Nucleus accumbens (tissue), 56 donors: ENCODE measurements at places on chromosomes 1 and 21.

DNA sequence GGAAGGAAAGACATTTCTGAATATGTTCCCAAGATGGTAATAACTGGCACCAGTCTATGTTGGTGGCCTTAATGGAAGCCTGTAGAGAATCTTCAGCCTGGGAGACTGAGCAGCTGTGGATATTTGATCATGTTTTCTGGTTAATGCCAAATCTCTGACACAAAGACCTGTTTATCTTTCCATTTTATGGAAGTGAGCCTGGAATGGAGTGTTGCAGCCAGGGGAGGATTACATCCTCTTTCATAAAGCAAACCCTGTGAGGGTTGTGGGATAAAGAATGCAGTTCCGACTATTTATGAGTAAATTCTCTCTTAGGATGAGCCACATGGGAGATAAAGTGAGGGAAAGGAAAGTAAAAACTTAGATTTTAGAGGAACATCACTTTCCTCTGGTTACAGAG is 144.1 kb downstream of the PCP4 start:
- no peak for DNase-seq

DNA sequence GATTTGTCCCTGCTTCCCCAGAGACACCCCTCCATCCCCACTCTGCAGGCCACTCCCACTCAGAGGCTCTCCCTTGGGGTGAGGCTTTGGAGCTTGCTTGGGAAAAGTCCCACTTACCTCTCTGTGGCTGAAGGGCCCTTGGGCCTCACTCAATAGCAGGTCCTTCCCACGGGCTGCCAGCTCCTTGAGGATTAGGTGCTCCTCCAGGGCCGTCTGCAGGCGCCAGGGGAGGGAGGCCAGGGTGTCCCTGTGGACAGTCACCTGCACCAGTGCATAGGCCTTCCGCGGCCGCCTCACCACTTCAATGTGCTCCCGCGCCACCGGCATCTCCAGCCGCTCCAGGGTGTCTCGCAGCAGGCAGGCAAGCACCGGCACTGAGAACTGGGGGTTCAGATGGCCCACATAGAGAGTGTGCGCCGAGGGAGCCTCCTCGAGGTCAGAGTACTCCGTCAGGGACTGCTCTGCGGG is 1.4 kb downstream of the SLFNL1 start:
- DNase-seq: no peak

- DNase-seq: no peak
Measured at GRCh38 chr1:31529999-31530684, 46.2 kb upstream of the TINAGL1 start.

DNA sequence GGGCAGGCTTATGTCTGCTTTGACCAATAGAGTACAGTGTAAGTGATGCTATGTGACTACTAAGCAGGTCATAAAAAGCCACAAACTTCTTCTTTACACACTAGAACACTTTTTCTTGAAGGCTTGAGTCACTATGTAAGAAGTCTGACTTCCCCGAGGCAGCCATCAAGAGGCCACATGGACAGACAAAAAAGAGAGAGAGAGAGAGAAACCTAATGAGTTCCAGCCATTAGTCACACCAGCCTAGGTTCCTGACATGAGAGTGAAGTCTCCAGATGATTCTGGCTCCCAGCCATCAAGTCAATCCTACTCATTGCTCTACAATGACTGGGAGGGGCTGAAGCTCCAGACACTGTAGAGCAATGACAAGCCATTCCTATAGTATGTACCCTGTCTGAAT is 101.4 kb downstream of the LHX9 start:
- no peak for DNase-seq

DNA sequence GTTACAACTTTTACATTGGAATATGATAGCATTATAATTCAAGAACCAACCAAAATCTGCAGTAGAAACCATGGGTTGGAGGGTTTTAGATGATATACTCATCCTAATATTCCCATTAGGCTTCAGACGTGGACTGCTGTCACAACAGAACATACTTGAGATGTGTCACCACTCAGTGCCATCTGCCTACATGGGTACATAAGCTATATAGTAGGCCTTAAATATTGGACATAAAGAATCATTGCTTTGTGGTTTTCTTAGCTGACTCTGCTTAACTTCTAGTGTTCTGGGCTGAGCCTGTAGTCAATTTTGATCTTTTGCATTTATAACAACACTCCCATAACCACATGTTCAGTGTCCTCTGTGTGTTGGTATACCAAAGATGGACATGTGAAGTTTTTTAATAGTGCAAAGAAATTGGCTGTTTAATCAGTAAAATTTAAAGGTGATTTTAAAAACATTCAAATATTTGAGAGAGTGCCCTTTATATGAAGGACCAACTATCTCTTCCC is 14.2 kb downstream of the RAP1A start:
- no peak for DNase-seq

- no peak for DNase-seq
Measured at GRCh38 chr1:235730007-235730406, 80.4 kb upstream of the GNG4 start.

GRCh38 chr1:59673573-59674450 is 140.9 kb upstream of the HOOK1 start:
- no peak for DNase-seq

DNA sequence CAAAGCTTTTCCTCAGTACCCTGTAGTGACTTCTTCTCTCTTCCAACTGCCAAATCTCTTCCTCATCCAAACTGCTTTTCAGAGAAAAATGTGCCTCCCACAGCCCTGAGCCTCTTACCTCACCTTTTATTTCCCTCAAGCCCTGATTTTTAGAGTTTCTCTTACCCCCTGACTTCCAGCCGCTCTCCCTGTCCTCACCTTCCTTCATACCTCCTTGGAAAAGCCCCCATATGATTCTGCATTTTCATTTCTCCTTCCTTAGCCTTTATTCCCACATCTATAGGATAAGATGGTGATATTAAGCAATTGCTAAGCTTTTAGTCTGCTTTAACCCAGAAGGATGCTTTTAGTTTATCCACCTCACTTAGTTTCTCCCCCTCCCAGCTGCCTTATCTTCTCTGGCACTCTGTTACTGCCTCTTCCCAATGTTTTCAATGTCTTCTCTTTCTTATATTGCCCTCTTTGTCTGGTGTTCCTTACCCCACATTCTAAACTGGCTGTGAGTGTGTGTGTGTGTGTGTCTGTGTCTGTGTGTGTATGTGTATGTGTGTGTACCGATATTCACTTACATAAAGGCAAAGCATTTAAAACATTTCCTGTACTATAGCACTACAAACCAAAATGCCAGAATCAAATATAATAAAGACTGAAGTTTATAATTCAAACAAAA is at the start of gene CD1B:
Gene CD1B, minus strand, starts transcription at position 51 of the 670 bp plus-strand sequence. CDS start 108 bp downstream, outside the sequence.
- DNase-seq: no peak

- DNase-seq: no peak
Measured at GRCh38 chr1:173581383-173582079, 21.3 kb downstream of the SLC9C2 start.

DNA sequence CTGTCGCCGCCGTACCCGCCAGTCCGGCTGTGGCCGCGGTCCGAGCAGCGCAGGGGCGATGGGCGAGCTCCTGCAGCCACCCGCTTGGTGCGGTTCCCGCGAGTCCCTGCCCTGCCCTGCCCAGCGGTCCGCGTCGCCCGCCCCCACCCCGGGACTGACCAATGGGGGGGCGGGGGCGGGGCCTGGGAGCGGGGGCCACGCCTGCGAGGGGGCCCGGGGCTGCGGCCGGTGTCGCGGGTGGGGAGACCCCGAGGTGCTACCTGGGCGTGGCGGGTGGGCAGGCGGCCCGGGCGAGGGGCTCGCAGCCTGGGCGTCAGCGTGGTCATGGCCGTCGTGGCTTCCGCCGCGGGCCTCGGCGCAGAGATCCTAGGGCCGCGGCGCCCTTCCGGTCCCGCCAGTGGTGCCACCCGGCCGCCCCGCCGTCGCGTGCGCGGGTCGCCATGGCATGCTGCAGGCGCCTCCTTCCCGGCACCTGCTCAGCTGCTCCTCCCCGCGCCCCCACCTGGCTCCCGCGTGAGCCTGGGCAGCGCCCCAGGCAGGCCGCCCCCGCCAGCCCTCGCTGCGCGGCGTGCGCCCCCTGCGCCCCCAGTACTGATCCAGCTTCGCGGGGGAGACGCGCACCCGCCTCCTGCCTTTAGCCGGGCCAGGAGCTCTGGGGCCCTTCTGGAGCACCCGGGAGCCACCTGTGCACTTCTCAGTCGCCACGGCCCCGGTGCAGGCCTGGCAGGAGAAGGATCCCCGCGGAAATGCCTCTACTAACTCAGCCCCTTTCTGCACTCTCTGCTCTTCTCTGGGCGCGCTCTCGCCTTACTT is at the start of gene BMP8B:
Gene BMP8B, minus strand, starts transcription at position 108 of the 813 bp plus-strand sequence. CDS start 380 bp downstream, outside the sequence.
- DNase-seq: peak; percentile 12

GRCh38 chr1:85019994-85020393 is 23.1 kb upstream of the MCOLN2 start:
- DNase-seq: no peak

- DNase-seq: no peak
Measured at GRCh38 chr1:32246888-32247273, at the start of gene FAM167B. FAM167B (plus strand) TSS chr1:32247222; CDS start chr1:32247422, 200 bp downstream.

DNA sequence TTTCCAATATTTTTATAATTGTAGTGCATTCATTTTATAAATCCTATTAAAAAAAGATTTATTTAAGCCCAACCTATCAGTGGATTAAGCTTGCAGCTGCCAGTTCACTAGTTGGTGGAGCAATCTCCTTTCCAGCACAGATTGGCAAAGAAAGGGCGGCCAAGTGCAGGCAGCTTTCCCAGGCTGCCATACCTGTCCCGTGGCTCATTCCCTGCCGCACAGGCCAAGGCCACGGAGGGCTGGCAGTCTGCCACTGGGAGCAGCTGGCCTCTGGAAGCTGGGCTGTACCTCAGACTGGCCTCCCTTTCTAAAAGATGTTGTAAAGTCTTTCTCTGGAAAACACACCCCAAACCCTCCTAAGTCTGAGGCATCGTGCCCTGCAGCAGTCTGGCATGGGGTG is 74.2 kb downstream of the SIM2 start:
- DNase-seq: no peak

DNA sequence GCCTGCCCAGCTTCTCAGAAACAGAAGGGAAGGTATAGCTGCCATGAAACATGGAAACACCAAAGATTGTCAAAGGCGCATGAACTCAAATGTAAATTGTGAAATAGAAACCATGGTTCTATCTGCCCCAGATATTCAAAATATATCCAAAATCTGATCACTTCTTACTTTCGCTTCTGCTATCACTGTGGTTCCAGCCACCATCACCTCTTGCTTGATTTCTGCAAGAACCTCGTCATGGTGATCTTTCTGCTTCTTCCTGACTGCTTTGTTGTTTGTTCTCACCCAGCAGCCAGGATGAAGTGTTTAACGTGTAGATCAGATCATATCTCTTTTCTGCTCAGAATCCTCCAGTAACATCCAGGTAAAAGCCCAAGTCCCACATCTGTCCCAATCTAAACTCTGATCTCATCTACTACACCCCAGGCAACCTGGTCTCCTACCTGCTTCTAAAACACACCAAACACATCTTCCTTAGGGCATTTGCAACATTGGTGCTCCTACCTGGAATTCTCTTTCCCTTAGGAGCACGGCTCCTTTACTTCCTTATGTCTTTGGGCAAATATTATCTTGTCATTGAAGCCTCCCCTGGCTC is 10.5 kb upstream of the LMO4 start:
- no peak for DNase-seq

GRCh38 chr21:36700295-36700970 is 1.5 kb downstream of the SIM2 start:
- DNase-seq: no peak

- DNase-seq: no peak
Measured at GRCh38 chr1:230105754-230106625, 39.0 kb downstream of the GALNT2 start.

GRCh38 chr1:36947384-36947783 is 86.9 kb downstream of the GRIK3 start:
- no peak for DNase-seq

GRCh38 chr1:56780128-56780750 is 39.0 kb downstream of the FYB2 start:
- no peak for DNase-seq

GRCh38 chr21:31592963-31593560 is 66.4 kb upstream of the SOD1 start:
- peak; percentile 27 for DNase-seq

DNA sequence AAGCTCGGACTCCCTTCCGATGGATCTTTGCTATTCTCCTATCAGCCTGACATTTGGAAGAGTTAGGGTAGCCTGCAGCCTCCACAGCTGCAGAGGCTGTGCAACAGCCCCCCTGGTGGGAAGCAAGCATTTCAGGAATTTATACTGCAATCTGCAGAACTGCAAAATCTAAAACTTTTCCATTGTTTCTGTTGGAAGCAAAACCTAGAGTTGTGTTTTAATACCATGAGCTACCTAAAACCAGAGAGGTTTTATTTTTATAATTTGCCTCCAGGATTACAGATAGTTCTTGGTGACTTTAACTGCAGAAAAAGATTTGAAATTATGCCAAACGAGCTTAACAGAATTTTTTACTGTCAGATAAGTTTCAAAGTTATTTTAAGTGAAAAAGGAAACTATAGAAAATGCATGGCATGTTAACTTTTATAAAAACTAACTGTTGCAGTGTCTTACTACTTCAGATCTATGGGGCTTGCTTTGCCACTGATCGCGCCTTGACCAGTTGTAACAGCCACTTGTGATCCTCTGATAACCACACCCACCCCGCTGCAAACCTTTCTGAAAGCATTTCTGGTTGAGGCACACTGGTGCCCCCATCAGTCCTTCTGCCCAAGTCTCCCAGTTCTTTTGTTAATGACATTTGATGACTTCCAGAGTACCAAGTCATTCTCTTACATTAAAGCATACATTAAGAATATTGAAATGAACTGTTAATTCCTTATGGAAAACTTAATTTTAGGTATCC is 64.8 kb downstream of the PRDM2 start:
- no peak for DNase-seq

DNA sequence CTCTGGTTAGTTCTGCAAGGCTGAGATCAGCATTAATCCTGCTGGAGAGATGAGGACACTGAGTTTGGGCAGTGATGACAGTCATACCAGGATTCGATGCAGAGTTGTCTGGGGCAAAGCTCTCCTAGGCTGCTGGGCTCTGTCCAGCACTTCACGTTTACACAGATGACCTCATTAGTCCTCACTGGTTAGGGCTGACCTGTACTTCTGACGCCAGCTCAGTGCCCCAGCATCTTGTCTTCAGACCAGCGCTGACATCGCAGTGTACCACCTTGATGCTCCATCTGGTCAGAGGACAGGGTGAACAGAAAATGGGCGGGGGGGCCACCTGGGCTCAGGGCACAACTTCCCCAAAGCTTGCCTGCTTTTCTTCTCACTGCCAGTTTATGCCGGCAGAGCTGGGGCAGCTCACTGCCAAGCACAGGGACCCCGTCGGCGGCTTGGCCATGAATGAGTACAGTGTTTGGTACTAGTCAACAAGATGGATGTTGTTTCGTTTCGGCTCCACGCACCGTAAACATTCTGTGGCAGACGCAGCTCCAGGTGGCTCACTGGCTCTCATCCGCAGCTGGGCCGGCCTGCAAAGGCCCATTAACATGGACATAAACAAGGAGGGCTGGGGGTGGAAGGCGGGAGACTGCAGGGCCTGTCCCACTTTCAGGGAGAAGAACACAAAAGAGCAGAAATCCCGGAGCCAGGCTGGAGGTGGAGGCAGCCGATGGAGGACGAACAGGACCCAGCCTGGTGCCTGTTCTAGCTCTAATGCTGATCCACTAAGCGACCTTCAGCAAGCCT is 118.7 kb downstream of the GLIS1 start:
- DNase-seq: no peak

DNA sequence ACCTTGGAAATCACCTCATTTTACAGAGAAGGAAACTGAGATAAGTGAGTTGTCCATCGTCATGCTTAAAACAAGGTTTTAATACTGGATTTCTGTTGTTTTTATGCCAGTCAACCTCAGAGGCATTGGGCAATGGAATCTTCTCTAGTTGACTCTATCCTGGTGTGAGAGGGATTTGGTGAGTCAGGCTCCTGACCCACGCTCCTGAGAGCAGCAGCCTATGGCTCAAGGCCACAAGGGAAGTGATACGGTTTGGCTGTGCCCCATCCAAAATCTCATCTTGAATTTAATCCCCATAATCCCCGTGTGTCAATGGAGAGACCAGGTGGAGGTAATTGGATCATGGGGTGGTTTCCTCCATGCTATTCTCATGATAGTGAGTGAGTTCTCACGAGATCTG is 90.1 kb downstream of the TLR5 start:
- DNase-seq: no peak
